Mesothelial cell of epicardium (in vitro differentiated cells): ENCODE measurements at places on chromosomes 12 and 14.

DNA sequence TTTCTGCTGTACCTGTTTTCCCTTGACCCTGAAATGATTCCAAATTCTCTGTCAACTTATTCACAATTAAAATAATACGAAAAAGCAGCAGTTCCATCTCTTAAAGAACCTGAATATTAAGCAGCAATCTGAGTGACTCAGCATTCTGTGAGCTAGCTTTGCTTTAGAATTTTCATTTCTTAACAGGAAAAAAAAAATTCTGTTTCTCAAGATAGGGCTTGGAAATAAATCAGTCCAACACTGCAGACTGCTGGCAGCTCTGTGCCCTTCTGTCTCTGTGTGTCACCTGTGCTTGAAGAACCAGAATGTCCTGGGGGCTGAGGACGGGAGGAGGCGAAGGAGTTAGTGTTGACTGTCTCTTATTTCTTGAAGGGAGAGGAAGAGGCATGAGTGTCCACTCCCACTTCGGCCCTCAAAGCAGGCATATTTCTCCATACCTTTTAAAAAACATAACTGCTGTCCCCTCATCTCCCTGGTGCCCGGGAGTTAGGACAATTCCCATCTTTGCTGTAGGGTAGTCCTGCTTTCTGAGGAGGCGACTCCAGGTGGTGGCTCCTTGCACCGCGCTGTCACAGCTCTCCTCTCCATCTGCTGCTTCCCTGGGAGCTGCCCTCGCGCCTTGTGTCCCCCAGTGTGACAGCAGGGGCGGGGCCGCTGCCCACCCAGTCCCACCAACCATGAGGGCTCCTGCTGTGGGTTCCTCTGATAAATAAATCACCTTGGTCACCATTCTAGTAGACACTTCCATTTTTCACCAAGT, 203.1 kb downstream of the CALM1 start:
- no peaks in the 10 kb centered on the region for H3K36me3 ChIP-seq
- DNase-seq = no peak
- no peaks in the 10 kb centered on the region for H3K27me3 ChIP-seq
- H3K4me1 ChIP-seq = peaks cover 20% of the 10 kb centered on the region

DNA sequence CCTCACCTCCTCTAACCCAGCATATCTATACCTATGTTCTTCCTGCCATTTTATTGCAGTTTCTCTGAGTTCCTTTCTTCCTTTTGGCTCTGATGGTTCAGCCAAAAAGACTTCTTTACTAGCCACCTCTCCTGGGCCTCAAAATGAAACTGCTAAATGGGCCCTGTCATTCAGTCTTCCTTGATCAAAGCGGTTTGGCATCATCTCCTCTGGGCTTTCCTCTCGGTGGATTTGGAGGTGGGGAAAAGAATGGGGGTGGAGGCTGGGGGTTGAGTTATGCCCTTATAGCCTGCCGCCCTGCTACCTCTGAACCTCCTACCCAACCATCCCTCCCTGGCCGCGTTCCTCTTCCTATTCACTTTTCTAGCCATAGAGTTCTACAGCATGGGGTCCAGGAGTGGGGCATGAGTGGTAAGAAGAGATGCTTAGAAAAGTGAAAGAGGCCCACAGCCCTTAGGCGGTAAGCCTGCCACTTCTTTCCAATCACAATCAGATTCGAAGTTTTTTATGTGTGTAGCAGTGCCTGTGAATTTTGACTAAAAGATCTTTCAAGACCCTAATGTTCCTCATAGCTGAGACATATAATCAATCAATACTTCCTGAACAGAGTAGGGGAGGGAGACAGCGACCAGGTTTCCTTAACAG, 2.5 kb downstream of the AJUBA start:
- no peaks in the 10 kb centered on the region for H3K27me3 ChIP-seq
- H3K27ac ChIP-seq = peak overlapping the region; percentile 100
- H3K36me3 ChIP-seq = peaks cover 7% of the 10 kb centered on the region
- DNase-seq = no peak

GRCh38 chr12:88367231-88367630, 213.0 kb downstream of the KITLG start:
- H3K27me3 ChIP-seq = no peaks in the 10 kb centered on the region
- peaks cover 7% of the 10 kb centered on the region for H3K4me1 ChIP-seq
- no peak overlapping the region for H3K27ac ChIP-seq
- no peak overlapping the region for H3K4me3 ChIP-seq
- H3K36me3 ChIP-seq = no peaks in the 10 kb centered on the region

GRCh38 chr14:105738638-105739037, 212.3 kb downstream of the TMEM121 start:
- DNase-seq = no peak
- no peaks in the 10 kb centered on the region for H3K27me3 ChIP-seq
- H3K36me3 ChIP-seq = peaks cover 6% of the 10 kb centered on the region
- H3K4me1 ChIP-seq = no peaks in the 10 kb centered on the region
- no peak overlapping the region for H3K27ac ChIP-seq

DNA sequence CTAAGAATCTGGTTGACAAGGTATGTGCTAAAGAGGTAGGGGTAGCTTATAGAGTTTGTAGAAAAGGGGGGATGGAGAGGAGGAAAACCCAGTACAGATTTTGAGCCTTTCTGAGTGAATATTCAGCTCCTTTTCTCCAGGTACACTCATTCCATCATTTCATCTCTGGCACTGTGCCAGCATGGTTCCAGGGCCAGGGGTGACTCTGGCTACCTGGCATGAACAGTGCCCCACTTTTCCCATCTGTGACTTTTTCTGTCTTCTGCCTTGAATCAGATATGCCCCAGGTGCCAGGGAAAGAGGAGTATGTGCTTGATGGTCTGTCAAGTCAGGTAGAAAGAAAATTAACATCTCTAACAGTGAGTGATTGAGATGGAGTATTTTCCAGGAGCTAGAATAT, 175.7 kb downstream of the CACNA1C start:
- no peak for DNase-seq
- no peaks in the 10 kb centered on the region for H3K27me3 ChIP-seq
- no peaks in the 10 kb centered on the region for H3K36me3 ChIP-seq
- H3K27ac ChIP-seq = no peak overlapping the region

DNA sequence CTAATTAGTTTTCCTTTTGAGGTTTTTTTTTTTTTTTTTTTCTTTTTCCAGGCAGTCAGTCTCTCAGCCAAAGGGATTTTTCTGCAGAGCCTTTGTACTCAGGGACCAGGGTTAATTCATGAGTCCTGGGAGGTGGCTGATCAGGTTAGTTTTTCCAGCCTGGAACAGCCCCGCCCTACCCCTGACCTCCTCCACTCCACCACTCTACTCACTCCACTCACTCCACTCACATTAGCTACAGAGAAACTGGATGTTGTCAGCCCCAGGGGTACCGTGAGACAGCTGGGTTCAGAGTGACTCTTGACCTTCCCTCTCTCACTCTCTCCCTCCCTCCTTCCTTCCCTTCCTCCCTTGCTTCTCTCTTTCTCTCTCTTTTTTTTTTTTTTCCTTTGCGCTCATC, 161.0 kb downstream of the CRADD start:
- peaks cover 19% of the 10 kb centered on the region for H3K4me1 ChIP-seq
- no peak overlapping the region for H3K27ac ChIP-seq
- H3K27me3 ChIP-seq = no peaks in the 10 kb centered on the region

- H3K4me1 ChIP-seq = peaks cover 4% of the 10 kb centered on the region
- H3K27me3 ChIP-seq = peaks cover 9% of the 10 kb centered on the region
- H3K4me3 ChIP-seq = no peak overlapping the region
- H3K27ac ChIP-seq = no peak overlapping the region
- no peak for DNase-seq
- no peaks in the 10 kb centered on the region for H3K36me3 ChIP-seq
Measured at GRCh38 chr14:33590891-33591630, 359.8 kb downstream of the EGLN3 start.

- no peaks in the 10 kb centered on the region for H3K36me3 ChIP-seq
- DNase-seq = no peak
- H3K27ac ChIP-seq = peak overlapping the region; percentile 69
Measured at GRCh38 chr14:69696204-69696527, 70.8 kb upstream of the SRSF5 start.

DNA sequence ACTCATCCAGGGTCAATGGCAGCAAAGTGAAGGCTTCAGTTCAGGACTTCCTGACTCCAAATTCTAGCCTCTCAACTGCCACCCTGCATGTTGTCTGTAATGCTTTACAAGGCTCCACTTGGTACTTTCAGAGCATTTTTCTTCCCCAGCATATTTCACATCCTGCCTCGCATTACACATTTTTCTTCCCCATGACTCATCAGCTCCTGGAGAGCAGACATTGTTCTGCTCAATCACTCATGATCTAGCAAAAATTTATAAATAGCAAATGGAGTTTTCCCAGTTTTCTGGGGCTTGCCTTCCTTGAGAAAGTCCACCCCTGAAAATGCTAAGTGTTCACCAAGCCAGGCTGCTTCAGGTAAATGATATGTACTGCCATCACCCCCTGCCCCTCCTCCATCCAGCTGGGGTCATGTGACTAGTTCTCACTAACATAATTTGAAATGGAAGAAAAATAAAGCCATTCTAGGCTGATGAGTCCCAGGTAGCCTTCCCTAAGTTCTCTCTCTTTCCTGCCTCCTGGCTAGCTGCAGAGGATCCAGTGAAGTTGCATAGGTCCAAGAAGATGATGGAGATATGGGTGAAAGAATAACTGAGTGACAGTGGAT, 69.4 kb downstream of the ARMH4 start:
- no peak overlapping the region for H3K4me3 ChIP-seq
- no peak for DNase-seq
- no peaks in the 10 kb centered on the region for H3K36me3 ChIP-seq
- peaks cover 5% of the 10 kb centered on the region for H3K27me3 ChIP-seq

GRCh38 chr14:103121846-103122584, 1.2 kb upstream of the TNFAIP2 start:
- peaks cover 20% of the 10 kb centered on the region for H3K27me3 ChIP-seq
- peak overlapping the region; percentile 57 for H3K4me3 ChIP-seq
- H3K4me1 ChIP-seq = peaks cover 24% of the 10 kb centered on the region
- peak; percentile 91 for DNase-seq

GRCh38 chr12:109444259-109444658, 32.8 kb downstream of the KCTD10 start:
- H3K4me1 ChIP-seq = peaks cover 6% of the 10 kb centered on the region
- H3K4me3 ChIP-seq = no peak overlapping the region
- H3K36me3 ChIP-seq = peaks cover 7% of the 10 kb centered on the region
- H3K27me3 ChIP-seq = no peaks in the 10 kb centered on the region

DNA sequence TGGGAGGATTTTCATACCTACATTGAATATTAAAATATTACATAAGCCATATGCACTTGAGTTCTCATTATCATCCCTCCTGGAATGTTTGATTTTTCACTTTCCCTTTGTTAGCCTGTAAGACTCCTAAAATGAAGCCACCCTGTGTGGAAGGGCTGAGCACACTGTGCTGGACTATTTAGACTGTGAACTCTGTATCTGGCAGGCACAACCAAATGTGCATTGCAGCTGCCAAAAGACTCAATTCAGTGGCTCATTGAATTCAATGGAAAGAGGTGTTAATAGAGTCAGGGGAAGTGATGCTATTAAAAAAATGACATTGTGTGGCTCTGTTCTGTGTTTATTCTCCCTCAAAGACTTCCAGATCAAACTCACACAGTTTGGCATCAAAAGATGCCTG, 111.1 kb downstream of the SMOC1 start:
- H3K4me1 ChIP-seq = no peaks in the 10 kb centered on the region
- no peak overlapping the region for H3K4me3 ChIP-seq
- H3K27me3 ChIP-seq = peaks cover 60% of the 10 kb centered on the region
- H3K27ac ChIP-seq = no peak overlapping the region

DNA sequence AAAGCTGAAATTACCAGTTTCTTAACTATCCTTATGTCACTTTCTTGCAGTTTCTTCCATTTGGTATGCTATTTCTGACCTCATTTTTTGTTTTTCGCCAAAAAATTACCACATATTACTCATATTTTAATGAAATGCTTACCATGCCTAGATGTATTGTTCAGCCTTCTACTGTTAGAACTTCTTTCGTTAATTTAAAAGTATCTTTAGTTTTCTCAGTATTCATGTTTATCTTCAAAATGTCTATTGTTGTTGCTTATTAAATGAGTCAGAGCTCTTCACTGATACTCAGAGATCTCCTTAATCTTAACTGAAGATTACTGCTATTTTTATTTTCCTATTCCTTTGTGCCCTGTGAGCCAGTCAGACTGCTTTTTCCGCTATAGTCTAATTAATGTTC, 20.5 kb downstream of the RAP1B start:
- H3K4me1 ChIP-seq = peaks cover 49% of the 10 kb centered on the region
- H3K36me3 ChIP-seq = peaks cover 25% of the 10 kb centered on the region

DNA sequence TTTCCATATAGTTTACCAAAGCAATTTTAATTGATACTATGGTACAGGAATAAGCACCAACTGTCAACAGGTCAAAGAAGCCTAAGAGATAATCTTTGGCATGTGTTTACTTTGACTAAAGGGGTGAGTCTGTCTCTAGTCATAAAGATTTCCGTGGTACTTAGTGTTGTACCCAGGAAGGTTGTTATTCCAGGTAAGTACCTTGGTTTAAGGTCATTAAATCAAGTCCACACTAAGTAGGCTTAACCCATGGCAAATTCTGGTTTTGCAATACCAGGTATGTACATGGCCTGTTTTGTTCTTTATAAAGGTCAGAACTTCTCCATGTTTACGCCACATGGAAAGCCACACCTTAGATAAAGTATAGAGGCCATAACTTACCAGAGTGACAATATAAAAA, 10.0 kb downstream of the MAX start:
- H3K4me3 ChIP-seq = no peak overlapping the region
- H3K4me1 ChIP-seq = peaks cover 23% of the 10 kb centered on the region
- no peak for DNase-seq
- no peaks in the 10 kb centered on the region for H3K27me3 ChIP-seq

DNA sequence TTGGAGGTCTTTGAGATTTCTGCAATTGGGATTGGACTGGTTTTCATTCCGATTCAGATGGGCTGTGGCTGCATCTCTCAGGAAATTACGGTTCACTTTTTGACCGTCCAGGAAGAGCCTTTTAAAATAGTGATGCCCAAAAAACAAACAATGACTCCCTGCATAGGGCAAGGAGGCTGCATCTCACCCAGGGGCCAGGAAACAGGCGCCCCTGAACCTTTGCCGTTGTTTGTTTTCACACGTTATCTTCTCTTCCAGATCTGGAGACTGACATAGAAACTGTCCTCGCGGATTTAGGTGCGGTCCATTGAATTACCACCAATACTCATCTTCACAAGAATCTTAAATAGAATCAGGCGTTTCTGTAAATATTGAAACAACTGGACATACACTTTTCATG, 66.0 kb downstream of the FLRT2 start:
- peaks cover 14% of the 10 kb centered on the region for H3K4me1 ChIP-seq
- H3K27me3 ChIP-seq = no peaks in the 10 kb centered on the region
- peaks cover 38% of the 10 kb centered on the region for H3K36me3 ChIP-seq

DNA sequence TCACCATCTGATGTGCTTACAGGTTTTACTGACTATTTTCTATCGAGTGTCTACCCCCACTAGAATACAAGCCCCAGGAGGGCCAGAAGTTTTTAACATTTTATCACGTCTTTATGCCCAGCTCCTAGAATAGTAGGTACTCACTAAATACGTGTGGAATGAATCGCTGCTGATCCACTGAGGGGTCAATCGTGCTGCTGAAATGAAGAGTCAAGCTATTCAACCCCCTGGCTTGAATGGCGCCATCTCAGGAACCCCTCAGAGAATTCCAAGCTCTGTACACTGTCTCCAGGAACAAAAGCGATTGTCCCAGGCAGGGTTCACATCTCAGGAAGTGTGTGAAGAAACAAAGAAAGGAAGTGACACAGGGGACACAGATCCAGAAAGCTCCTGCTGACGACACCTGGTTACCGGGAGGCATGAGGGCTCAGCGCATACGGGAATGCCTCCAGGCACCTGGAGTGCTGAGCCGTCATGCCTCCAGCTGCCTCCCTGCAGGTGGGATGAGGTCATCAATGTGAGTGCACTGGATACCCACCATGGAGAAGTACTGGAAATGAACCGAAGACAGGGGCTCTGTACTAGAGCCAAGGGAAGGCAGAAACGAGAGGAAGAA, 45.6 kb downstream of the PITPNM2 start:
- H3K36me3 ChIP-seq = no peaks in the 10 kb centered on the region
- no peaks in the 10 kb centered on the region for H3K4me1 ChIP-seq
- H3K27me3 ChIP-seq = no peaks in the 10 kb centered on the region
- no peak overlapping the region for H3K27ac ChIP-seq
